ENCODE measurements at places on chromosomes 13 and 19.

DNA sequence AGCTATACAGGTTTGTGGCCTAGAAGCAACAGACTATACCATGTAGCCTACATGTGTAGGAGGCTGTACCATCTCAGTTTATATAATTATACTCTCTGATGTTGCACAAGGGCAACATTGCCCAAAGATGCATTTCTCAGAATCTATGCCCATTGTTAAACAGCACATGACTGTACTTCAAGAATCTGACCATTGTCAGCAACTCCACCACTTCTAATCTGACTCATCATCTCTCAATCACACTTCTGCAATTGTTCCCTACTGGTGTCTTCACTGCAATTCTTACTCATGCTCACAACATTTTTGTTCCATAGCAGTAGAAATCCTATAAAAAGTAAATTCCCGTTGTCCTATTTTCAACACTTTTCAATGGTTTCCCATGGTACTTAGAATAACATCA is 63.9 kb upstream of the ATXN8OS start:
- no peak for DNase-seq

- DNase-seq: peak; percentile 77
Observed at GRCh38 chr19:1324806-1325567, 39.3 kb downstream of the EFNA2 start.

DNA sequence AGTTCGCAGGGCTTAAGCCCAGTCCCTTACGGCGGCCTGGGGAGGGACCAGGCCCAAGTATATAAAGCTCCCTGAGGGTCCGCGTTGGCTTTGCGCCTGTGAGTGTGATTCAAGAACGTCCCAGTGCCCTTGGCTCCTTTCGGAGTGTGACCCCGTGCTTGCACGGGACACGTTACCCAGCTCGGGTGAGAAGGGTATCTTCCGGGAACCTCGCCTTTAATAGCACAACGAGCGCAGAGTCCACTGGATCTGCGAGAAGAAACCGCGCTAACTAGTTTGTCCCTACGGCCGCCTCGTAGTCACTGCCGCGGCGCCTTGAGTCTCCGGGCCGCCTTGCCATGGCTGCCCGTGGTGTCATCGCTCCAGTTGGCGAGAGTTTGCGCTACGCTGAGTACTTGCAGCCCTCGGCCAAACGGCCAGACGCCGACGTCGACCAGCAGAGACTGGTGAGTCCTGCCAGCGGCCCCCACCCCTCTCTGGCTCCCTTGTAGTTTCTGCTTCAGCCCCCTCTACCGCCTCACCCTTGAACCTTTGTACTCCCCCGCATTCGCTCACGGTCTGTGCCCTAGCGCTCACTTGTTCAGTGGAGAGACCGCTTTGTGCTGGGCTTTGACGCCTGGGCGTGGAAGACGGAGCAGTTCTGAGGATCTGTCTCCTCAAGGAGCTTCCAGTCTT is at the start of gene DNAJC15:
TSS of gene DNAJC15 (plus strand) at position 298 of the 675 bp plus-strand sequence. CDS start at position 339, 41 bp downstream.
- DNase-seq: peak; percentile 66

- no peak for DNase-seq
Observed at GRCh38 chr19:13072188-13072908, 30.3 kb downstream of the LYL1 start.

- no peak for DNase-seq
Observed at GRCh38 chr19:5687360-5688198, 2.5 kb upstream of the RPL36 start.

Measured in fibroblast of the conjunctiva (primary cell).